Tibial nerve (tissue), 4 donors: ENCODE measurements at places on chromosomes 3 and 15.

GRCh38 chr3:28172748-28173147 is 68.7 kb upstream of the CMC1 start:
- no peak overlapping the region for H3K27ac ChIP-seq
- no peaks in the 10 kb centered on the region for H3K36me3 ChIP-seq
- H3K4me1 ChIP-seq: no peaks in the 10 kb centered on the region
- no peaks in the 10 kb centered on the region for H3K27me3 ChIP-seq

DNA sequence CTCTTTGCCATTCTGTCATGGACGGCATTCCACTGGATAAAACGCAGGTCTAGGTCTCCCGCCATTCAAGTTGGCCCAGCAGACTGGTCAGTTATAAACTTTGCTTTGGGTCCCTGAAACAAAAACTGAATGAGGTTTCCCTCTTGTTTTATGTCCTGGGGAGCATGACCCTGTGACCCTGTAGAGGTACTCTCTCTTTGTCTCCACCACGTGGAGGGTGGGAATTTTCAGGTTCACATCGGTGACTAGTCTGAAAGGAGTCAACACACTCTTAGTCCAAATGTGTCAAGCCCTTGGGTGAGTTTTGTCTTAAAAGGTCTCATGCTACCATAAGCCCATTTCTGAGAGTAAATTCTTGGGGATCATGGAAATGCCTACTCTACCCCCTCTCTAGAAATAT is 139.9 kb downstream of the PLCH1 start:
- no peaks in the 10 kb centered on the region for H3K36me3 ChIP-seq
- DNase-seq: no peak
- H3K4me3 ChIP-seq: no peak overlapping the region
- H3K4me1 ChIP-seq: no peaks in the 10 kb centered on the region
- peak overlapping the region; percentile 32 for H3K27ac ChIP-seq
- H3K27me3 ChIP-seq: no peaks in the 10 kb centered on the region

DNA sequence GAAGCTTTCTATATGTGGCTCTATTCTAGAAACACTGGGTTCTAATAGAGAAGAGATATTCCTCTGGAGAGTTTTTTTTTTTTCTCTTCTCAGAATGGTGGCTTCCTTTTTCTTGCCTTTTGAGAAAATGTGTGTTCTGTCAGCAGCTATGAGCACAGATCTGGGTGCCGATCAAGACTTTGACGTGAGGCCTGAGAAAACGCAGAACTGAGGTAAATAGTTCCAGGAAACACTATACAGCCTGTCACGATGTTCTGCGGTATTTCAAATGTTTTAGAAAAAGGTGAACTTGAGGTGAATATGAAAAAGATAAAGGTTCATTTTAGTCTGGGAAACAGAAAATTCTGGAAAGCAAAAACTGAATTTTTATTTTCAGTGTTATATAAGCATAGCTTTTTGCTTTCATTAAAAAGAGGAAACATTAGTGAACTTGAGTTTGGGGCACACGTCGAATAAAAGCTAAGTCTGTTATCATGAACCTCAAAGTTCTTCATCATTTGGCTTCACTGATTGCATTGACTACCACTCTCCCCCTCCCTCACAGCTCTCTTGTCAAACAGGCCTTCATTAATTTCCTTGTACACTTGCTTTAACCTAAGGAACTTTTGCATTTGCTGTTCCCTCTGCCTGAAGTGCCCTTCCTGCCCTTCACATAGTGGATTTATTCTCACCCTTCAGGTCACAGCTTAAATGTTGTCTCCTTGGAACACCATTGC is 265.1 kb downstream of the NFKBIZ start:
- H3K27ac ChIP-seq: no peak overlapping the region
- no peaks in the 10 kb centered on the region for H3K27me3 ChIP-seq
- no peaks in the 10 kb centered on the region for H3K4me1 ChIP-seq
- H3K36me3 ChIP-seq: no peaks in the 10 kb centered on the region
- no peak overlapping the region for H3K4me3 ChIP-seq

DNA sequence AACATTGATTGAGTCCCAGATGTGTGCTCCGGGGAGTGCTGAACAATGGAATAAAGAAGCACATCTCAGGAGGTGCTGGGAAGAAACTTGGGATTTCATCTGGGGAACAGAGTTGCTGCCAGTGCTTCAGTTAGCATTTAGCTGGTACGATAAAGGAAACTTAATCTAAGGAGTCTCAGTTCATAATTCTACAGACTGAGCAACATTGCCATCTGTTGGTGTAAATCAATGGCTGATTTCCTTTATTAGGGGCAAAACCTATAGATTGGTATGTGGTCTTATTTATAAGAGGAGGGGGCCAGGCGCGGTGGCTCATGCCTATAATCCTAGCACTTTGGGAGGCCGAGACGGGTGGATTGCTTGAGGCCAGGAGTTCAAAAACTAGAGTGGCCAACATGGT is 8.9 kb downstream of the MKRN2OS start:
- H3K27ac ChIP-seq: no peak overlapping the region
- H3K4me1 ChIP-seq: no peaks in the 10 kb centered on the region
- no peaks in the 10 kb centered on the region for H3K27me3 ChIP-seq

DNA sequence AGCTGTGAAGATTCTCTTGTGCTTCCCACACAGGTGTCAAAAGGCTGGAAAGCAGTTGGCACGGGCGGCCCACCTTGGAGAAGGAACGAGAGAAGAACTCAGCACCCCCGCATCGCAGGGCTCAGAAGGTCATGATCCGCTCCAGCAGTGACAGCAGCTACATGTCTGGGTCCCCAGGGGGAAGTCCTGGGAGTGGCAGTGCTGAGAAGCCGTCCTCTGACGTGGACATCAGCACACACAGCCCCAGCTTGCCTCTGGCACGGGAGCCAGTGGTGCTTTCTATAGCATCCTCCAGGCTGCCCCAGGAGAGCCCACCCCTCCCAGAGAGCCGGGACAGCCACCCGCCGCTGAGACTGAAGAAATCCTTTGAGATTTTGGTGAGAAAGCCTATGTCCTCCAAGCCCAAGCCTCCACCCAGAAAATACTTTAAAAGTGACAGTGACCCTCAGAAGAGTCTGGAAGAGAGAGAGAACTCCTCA is 31.4 kb downstream of the STARD5 start:
- H3K27me3 ChIP-seq: no peaks in the 10 kb centered on the region
- H3K36me3 ChIP-seq: peaks cover 42% of the 10 kb centered on the region
- peaks cover 21% of the 10 kb centered on the region for H3K4me1 ChIP-seq
- peak overlapping the region; percentile 21 for H3K4me3 ChIP-seq
- H3K27ac ChIP-seq: peak overlapping the region; percentile 82

GRCh38 chr15:90003736-90004135 is 2.6 kb downstream of the ZNF710 start:
- H3K27me3 ChIP-seq: no peaks in the 10 kb centered on the region
- H3K4me3 ChIP-seq: no peak overlapping the region
- H3K36me3 ChIP-seq: no peaks in the 10 kb centered on the region
- H3K27ac ChIP-seq: peak overlapping the region; percentile 92
- peaks cover 57% of the 10 kb centered on the region for H3K4me1 ChIP-seq
- DNase-seq: no peak

- no peak for DNase-seq
- no peaks in the 10 kb centered on the region for H3K4me1 ChIP-seq
- no peak overlapping the region for H3K27ac ChIP-seq
- no peaks in the 10 kb centered on the region for H3K27me3 ChIP-seq
- H3K4me3 ChIP-seq: no peak overlapping the region
Measured at GRCh38 chr3:105608623-105609022, 241.9 kb downstream of the ALCAM start.

DNA sequence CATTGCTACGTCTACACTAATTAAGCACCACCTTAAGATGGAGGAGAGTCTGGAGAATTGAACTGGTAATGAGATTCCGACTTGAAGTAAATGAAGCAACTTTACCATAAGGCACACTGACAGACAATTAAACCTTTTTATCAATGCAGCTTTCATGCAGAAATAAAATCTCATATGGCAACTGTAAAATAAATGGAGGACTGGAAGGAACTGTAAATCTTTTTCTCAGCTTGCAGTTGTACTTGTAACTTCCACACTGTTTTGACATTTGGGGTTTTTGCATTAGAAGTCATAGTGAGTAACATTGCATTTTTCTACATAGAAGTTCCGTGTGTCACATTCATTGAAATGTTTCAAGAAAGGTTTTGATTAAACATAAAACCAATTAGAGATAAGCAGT is 705.3 kb downstream of the NLGN1 start:
- no peak overlapping the region for H3K27ac ChIP-seq
- no peaks in the 10 kb centered on the region for H3K36me3 ChIP-seq
- no peak overlapping the region for H3K4me3 ChIP-seq
- no peaks in the 10 kb centered on the region for H3K27me3 ChIP-seq
